ENCODE measurements at places on chromosomes 3 and 15. TPM values are rescaled to one million over a fixed set of nuclear protein-coding genes. Genes with fewer than 3 reads are reported as not detected.

DNA sequence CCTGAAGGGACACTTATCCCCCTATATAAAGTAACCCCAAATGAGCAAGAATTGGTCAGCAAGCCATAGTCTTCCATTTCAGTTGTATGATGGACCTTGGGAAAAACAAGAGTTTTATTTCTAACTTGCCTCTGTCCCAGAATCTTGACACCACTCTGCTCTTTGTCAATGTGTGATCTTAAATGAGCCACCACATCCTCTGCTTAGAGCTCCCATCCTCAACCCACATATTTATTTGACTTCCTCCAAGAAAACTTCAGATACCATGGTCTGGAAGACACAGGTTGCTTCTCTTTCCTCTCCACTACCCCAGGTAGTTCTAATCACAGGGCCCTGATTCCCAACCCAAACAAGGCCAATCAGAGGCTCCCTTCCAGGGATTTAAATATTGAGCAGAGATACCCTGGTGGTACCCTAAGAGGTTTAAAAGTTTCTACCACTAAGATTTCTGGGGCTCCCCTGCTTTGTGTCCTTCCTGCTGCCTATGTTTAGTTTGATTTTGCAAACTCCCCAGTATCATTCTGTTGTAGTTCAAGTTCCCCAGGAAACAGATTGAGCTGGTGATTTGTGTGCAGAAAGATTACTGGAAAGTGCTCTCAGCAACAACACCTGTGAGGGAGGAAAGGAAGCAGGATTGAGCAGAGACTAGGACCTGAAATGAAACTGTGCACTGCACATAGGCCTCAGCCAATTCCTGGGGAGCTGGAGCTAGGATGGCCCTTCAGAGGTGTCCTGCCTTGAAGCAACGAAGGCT lies 64.3 kb downstream of the MTHFS start:
- no peak for DNase-seq

DNA sequence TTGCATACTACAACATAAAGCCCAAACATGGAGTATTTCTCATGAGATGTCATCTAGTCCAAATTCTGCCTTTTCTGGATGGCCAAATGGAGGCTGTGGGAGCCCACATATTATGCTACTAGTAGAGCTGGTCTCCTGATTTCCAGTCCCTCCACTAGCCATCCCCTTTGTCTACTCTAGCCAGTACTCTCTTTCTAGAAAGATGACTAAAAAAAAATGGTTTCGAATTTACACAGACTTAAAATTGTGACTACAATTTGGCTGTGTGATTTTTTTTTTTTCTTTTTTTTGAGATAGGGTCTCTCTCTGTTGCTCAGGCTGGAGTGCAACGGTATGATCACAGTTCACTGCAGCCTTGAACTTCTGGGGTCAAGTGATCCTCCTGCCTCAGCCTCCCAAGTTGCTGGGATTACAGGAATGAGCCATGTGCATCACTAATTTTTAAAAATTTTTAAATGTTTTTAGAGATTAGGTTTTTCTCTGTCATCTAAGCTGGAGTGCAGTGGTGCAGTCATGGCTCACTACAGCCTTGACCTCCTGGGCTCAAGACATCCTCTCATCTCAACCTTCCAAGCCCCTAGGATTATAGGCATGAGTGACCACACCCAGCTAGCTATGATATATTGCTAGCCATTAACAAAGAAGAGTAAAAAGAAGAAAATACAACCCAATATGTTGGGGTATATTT lies 273.9 kb downstream of the ADAMTSL3 start:
- no peak for DNase-seq

GRCh38 chr3:162443376-162443775 lies 946.8 kb downstream of the OTOL1 start:
- DNase-seq: peak; percentile 46

DNA sequence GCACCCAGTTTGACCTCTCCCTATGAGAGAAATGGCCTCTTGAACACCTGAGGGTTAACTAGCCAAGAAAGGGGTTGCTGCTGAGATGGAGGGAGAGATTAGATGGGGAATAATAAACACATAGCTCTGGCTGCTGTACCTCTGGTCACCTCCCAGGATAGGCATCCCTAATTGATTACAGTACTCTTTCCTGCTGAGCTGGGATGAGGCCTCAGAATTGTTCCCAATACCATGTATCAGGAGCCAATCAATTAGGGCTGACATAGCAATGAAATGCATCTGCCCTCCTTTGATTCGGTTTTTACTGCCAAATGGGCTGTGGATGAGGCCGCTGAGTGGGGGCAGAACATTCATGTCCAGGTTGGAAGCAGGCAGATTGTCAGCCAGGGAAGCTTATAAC lies 339.4 kb upstream of the SLCO3A1 start:
- no peak for DNase-seq

DNA sequence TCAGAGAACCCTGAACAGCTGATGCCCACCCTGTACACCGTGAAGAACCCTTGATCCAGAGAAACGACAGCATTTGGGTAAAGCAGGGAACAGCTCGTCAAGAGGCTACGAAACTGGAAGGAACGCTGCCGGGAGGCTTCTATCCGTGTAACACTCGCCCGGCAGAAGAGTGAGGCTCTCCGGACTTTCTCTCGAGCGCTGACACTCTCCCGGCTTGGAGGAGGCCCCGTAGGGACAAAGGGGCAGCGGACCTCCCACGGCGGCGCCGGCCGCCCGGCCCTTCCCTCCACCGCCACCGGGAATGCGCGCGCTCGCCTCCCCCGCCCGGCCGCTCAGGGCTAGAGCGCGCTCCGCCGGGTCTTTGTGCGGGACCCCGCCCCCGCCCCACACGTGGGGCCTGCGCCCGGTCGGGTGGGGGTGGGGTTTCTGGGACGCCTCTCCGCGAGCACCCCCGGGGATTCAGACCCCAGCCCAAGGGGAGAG lies 1.7 kb downstream of the HYAL2 start:
- DNase-seq: peak; percentile 92

DNA sequence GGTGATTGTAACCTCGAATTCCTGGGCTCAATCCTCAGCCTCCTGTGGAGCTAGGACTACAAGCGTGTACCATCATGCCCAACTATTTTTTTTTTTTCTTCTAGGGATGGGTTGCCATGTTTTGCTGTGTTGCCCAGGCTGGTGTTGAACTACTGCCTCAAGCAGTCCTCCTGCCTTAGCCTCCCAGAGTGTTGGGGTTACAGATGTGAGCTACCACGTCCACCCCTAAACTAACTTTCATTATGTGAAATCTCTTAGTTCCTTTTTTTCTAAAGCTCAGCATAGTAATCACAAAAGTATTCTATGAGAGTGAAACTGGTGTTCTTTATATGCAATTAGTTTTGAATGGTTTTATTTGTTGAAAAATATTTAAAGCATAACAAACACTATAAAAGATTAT lies 92.1 kb downstream of the XRN1 start:
- no peak for DNase-seq

- DNase-seq: no peak
These were observed 9.1 kb upstream of the TIPARP start for GRCh38 chr3:156665291-156665690.

DNA sequence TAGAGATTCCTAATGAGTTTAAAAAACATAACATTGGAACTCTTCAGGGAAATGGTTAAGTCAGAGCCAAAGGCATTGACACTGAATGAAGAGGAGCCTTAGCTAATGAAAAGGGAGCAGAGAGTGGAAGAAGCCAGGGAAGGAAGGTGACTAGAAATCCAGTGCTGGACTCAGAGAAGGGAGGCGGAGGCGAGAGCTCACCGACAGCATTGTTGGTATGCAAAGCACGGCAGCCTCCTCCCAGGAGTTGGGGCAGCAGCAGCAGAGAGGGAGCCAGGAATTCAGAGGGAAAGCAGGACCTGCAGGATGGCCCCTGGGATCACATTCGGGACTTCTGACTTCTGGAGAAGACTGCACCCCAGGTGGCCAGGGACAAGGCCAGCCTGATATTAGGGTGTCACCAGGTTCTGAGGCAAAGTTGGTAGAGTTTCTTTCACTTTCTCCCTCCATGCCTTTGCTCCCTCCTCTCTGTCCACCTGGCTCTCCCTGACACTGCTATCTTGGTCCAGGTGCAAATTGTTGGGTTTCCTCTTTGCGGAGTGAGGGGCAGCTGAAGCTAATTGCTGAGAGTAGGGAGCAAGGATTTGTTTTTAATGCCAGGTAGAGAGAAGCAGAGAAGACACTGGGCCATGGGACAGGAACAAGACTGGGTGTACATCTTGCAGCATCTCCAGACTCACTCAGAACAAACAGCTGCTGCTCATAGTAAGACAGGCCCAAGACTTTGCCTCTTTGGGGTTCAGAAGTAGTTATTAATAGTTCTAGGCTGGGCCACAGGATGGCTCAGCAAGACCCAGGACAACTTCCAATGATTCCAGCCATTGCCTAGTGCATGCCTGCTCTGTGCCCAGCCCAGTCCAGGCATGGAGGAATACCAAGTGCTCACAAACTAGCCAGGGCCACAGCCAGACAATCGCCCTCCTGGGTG lies 157.9 kb downstream of the TLE3 start:
- DNase-seq: peak; percentile 70

GRCh38 chr3:23183731-23184130 lies 19.4 kb upstream of the UBE2E2 start:
- no peak for DNase-seq

- no peak for DNase-seq
These were observed 78.1 kb downstream of the FBLN2 start for GRCh38 chr3:13626915-13627460.

- DNase-seq: no peak
These were observed 59.9 kb upstream of the RNU6-1 start for GRCh38 chr15:67899596-67900283.

DNA sequence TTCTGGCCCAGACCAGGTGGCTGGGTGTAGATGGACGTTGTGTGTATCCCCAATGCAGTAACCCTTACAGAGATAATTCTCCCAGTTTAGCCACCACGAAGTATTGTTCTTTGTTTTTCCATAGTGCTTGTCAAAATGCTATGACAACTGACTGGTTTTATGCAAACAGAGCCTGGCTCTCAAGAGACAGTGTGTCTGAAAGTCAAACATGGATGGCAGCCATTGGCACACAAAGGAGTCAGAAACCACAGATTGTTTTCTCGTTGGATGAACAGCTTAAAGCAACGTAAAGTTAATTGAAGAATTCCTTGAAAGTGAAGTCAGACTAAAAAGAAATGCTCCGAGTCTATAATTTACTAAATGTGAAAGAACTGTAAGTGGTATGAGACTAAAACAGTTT lies 91.2 kb downstream of the FILIP1L start:
- DNase-seq: peak; percentile 12

- DNase-seq: no peak
These were observed 33.6 kb downstream of the TMEM212 start for GRCh38 chr3:171876680-171877147.

- no peak for DNase-seq
These were observed 9.0 kb downstream of the KY start for GRCh38 chr3:134641671-134642300.

GRCh38 chr3:86837871-86838270 lies 153.1 kb downstream of the VGLL3 start:
- DNase-seq: no peak

- no peak for DNase-seq
These were observed 216.6 kb upstream of the RASGRP1 start for GRCh38 chr15:38781196-38781595.

- DNase-seq: no peak
These were observed 81.6 kb downstream of the CDIN1 start for GRCh38 chr15:36661042-36661441.

- no peak for DNase-seq
These were observed 62.9 kb upstream of the GCNT3 start for GRCh38 chr15:59548501-59549226.

- DNase-seq: no peak
These were observed 23.9 kb upstream of the TPM1 start for GRCh38 chr15:63018639-63019038.

GRCh38 chr3:65857327-65857726 lies 181.4 kb downstream of the MAGI1 start:
- DNase-seq: no peak

GRCh38 chr15:68424754-68425390 lies 7.1 kb downstream of the ITGA11 start:
- DNase-seq: no peak

DNA sequence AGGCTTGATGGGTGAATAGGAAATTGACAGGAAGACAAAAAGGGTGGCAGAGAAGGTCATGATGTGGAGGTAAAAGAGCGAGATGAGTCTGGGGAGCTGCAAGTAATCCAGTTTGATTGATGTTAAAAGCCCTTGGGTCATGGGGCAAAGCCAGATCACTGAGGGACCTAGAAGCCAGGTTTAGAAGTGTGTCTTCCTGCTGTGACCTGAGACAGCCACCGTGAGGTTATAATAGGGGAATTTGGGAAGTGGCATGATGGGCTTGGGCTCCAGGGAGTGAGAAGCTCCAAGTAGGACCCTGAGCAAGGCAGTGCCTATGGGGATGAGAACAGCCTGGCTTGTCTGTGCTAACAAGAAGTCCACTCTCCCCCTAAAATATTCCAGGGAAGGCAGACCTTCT lies 298.5 kb downstream of the RPLP1 start:
- DNase-seq: no peak

- DNase-seq: no peak
These were observed 124.1 kb upstream of the DLG1 start for GRCh38 chr3:197422506-197422905.

GRCh38 chr3:173676094-173676493 lies 278.6 kb downstream of the NLGN1 start:
- no peak for DNase-seq

- no peak for DNase-seq
These were observed 10.1 kb downstream of the FAM131A start for GRCh38 chr3:184347321-184348056.

GRCh38 chr3:32292085-32292796 lies 53.8 kb downstream of the CMTM8 start:
- no peak for DNase-seq

DNA sequence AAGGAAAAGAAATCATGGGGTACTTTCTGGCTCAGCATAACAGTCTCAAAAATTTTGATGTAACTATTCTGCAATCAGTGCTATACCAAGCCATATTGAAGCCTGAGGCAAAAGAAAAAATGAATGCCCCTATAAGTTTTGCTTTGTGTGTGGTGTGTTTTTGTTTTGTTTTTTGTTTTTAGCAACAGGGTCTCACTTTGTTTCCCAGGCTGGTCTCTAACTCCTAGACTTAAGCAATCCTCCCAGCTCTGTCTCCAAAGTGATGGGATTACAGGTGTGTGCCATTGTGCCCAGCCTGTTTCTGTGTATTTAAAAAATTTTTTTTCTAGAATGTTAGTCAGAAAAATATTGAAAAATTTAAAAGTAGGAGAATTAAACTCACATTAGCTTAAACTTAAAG lies 93.2 kb downstream of the ZNF280D start:
- no peak for DNase-seq

GRCh38 chr15:81894061-81894460 lies 151.8 kb downstream of the MEX3B start:
- DNase-seq: no peak

Gene ITPKA
- polyA plus RNA-seq: 17.4 TPM

Gene TBCCD1
- 10.1 TPM for polyA plus RNA-seq

Gene PLIN1
- polyA plus RNA-seq: 3.3 TPM

Gene CCDC54
- not detected for polyA plus RNA-seq

Gene P2RY12
- 3.1 TPM for polyA plus RNA-seq

Gene HTR3E
- polyA plus RNA-seq: not detected

Gene APOD
- 673 TPM for polyA plus RNA-seq

Gene HYAL1
- 1.6 TPM for polyA plus RNA-seq

Gene ZBTB47
- polyA plus RNA-seq: 25.6 TPM

Gene ACKR4
- polyA plus RNA-seq: not detected

Gene EAF2
- polyA plus RNA-seq: 2.7 TPM

Gene CDC25A
- polyA plus RNA-seq: 3.5 TPM

Measured in brain (organoid and tissue), 16 donors.